Stimulated activated CD8-positive, alpha-beta memory T cell treated with anti-CD3 and anti-CD28 coated beads, Interleukin-15, amount 100 ng/mL, for 4 hours (primary cell): ENCODE measurements at places on chromosomes 6 and 20.

DNA sequence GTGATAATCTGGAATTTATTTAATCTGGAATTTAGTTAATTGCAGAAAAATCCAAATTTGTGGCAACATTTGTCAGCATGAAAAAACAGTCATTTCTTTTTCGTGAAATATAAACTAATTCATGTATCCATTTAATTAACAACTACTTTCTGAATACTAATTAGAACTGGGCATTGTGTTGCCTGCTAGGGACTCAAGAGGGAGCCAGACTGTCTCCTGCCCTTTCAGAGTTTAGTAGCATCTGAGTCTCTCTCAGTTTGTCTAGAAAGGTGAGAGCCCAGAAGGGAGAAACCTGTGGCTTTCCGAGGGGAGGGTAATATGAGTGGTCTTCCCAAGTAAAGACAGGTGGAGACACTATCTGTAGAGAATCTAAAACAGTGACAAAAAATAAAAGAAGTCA is 210.9 kb upstream of the HDDC2 start:
- no peak for DNase-seq

DNA sequence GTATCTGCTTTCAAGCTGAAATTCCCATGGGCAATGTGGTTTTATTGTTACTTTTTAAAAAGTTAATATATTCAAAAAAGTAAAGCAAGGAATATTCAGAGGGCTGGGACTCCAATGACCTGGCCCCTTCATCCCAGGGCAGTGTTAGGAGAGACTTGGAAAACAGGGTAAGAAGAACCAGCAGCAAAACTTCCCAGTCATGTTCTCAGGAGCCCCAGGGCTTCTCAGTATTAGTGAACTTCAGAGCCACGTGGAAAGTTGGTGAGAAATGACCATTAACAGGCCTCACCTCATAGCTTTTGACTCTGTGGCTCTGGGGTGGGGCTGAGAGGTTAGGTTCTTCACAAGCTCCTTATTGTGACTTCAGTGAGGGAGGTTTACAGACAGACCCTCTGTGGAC is 230.4 kb upstream of the KCNG1 start:
- DNase-seq: no peak

- no peak for DNase-seq
Observed at GRCh38 chr6:163599136-163599535, 184.6 kb downstream of the QKI start.

DNA sequence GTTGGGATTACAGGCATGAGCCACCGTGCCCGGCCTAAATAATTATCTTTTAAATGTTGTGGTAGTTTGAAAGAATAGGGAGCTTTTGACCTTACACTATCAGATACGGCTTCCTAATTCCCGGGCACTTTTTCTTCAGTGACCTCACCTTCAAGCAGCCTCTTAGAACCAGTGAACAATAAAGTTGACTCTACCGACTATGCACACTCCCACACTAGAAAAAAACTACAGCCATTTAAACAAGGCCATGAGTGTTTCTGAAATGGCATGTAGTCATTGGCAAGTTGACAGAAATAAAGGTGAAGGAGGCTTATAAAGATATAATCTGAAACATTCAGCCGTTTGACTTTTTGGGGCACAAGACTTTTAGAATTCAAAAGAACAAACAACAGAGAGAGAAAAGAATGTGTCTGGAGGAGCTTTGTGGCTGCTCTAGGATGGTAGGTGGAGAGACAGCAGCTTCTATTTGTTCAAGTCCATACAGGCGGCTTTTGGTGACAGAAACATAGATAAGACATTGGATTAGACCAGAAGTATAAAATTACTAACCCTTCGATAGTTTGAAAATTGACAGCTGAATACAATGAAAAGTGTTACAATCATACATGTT is 75.2 kb downstream of the GJA1 start:
- no peak for DNase-seq

GRCh38 chr6:46290421-46291274 is 119.9 kb upstream of the ENPP5 start:
- no peak for DNase-seq
